ENCODE measurements at places on chromosomes 12 and 14. TPM values are rescaled to one million over a fixed set of nuclear protein-coding genes. Genes with fewer than 3 reads are reported as not detected.

Gene GALNT8
- total RNA-seq = under 0.01 TPM

Gene PAPLN
- total RNA-seq = 9.5 TPM

Gene DUSP16
- total RNA-seq = 15.2 TPM

Gene EMP1
- 53.5 TPM for total RNA-seq

Gene SLC7A8
- 5.1 TPM for total RNA-seq

Gene KLRK1
- total RNA-seq = not detected

Gene ADGRD1
- 7.3 TPM for total RNA-seq

Gene CCDC197
- total RNA-seq = not detected

Gene TESPA1
- not detected for total RNA-seq

Gene TAS2R20
- 2.1 TPM for total RNA-seq

Gene TRHDE
- 7.3 TPM for total RNA-seq

Gene MUCL1
- not detected for total RNA-seq

Gene PTGER2
- total RNA-seq = 30.0 TPM

Gene ACVRL1
- 20.8 TPM for total RNA-seq

Gene IAPP
- not detected for total RNA-seq

Gene OVCH1
- 0.51 TPM for total RNA-seq

Gene UNC79
- total RNA-seq = 0.17 TPM

Gene CLEC7A
- not detected for total RNA-seq

Gene STON2
- total RNA-seq = 52.5 TPM

Gene NANOG
- total RNA-seq = not detected

Gene NINJ2
- total RNA-seq = 1.3 TPM

Gene INSM2
- total RNA-seq = not detected

Gene DNAJC22
- 4.6 TPM for total RNA-seq

Gene GYS2
- total RNA-seq = not detected

Gene SUPT16H
- total RNA-seq = 66.1 TPM

Gene KLRC2
- not detected for total RNA-seq

Gene GRIN2B
- total RNA-seq = not detected

Gene GRIP1
- total RNA-seq = 0.26 TPM

Gene LRP1-AS
- not detected for total RNA-seq

Gene WNT1
- not detected for total RNA-seq

Gene DTD2
- total RNA-seq = 34.7 TPM

Gene TEX52
- not detected for total RNA-seq

Gene KCNMB4
- total RNA-seq = 0.51 TPM

Gene CLEC1B
- not detected for total RNA-seq

Gene LBHD2
- not detected for total RNA-seq

Gene SIX1
- 1.8 TPM for total RNA-seq

Gene FGF23
- not detected for total RNA-seq

Gene SCAF11
- 43.8 TPM for total RNA-seq

Gene DTX3
- 16.4 TPM for total RNA-seq

Gene DERA
- total RNA-seq = 48.2 TPM

Gene PCED1B
- 0.33 TPM for total RNA-seq

Gene SGPP1
- total RNA-seq = 24.7 TPM

Gene SLC5A8
- total RNA-seq = not detected

Gene ANKS1B
- 0.51 TPM for total RNA-seq

Gene IFNG-AS1
- total RNA-seq = not detected

Measured in fibroblast of lung (primary cell).